ENCODE measurements at places on chromosomes 12 and 14.

DNA sequence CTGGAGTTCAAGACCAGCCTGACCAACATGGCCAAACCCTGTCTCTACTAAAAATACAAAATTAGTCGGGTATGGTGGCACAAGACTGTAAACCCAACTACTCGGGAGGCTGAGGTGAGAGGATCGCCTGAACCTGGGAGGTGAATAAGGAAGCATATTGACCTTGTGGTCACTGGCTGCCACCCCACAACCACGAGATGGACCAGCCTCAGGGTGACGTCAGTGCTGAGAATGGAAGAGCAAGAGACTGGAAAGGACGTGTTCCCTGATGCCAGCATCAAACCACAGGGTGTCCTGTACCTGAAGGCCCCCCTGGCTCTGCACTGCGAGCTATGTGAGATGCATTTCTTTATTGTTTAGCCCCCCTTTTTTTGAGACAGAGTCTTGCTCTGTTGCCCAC is 45.9 kb upstream of the BDKRB2 start:
- DNase-seq, result no peak

- no peak for DNase-seq
Observed at GRCh38 chr12:132423820-132424645, 65.9 kb upstream of the FBRSL1 start.

- DNase-seq, result no peak
Observed at GRCh38 chr12:25500651-25501050, 52.4 kb downstream of the LMNTD1 start.

- DNase-seq, result no peak
Observed at GRCh38 chr14:100275214-100275613, 31.0 kb downstream of the SLC25A29 start.
